ELF-1 (cell line): ENCODE measurements at places on chromosomes 7 and 10.

DNA sequence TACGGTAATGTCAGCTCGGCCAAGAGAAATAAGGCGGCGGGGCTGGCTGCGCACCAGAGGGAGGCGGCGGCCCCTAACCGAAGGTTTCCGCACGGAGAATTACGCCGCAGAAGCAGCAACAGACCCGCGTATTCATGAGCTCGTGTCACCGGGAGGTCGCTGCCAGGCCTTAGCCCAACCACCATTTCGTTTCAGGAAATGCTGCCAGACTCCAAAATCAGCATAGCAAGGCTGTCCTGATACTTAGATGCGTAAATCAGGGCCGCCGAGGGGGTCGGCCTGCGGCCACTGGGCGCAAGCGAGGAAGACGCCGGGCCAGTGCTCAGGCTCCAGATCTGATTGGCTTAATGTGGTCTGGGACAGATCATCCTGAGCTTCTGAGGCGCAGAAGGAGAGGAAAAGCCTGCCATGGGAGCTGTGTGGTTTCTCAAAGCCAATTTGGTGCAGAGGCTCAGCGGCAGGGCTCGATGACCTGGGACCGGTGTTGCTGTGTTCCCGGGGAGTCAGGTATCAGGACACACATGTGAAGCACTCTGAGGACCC is 247.9 kb downstream of the BAMBI start:
- DNase-seq = peak; percentile 94

- no peak for DNase-seq
Measured at GRCh38 chr7:12569673-12570072, 847 bp upstream of the SCIN start.

- peak; percentile 46 for DNase-seq
Measured at GRCh38 chr10:50629495-50630122, 5.9 kb upstream of the SGMS1 start.

GRCh38 chr10:101260764-101261481 is 31.7 kb upstream of the LBX1 start:
- DNase-seq = peak; percentile 81

GRCh38 chr10:103395754-103396066 is 565 bp downstream of the ATP5MK start:
- peak; percentile 32 for DNase-seq

GRCh38 chr7:106704000-106704840 is 43.3 kb upstream of the CCDC71L start:
- no peak for DNase-seq

DNA sequence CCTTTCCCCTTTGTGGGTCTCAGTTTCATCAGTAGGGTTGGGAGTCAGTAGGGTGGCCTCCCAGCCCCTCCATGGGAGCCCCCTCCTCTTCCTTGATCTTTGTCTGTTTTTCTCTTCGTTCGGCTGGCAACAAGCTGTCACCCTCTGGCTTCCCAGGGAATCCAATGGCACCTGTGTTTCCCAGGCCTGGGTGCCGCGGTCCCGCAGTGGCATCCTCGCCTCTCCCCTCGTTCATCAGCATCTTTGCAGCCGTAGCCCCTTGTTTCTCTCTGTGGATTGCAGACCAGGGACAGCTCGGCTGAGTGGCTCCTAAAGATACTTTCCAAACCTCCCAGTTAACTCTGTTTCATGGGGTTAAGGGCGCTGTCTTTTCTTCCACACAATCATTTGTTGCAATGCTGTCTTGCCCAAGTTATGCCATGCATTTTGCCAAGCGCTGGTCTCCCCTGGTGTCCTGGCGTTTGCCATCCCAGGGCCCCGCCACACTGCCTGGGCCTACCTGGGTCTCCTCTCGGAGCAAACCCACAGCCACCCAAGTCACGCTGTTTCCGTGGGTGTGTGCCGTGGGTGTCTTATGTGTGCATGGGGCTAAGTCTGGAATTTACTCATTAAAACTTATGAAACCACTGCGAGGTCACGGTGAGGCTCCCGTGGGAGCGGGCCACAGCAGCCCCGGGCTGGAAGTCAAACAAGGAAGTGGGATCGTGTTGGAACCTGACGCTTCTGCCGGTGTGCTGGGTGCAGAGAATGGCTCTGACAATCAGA is 189.4 kb upstream of the SHH start:
- DNase-seq = no peak

GRCh38 chr7:26560526-26561256 is 269.0 kb downstream of the SNX10 start:
- no peak for DNase-seq

DNA sequence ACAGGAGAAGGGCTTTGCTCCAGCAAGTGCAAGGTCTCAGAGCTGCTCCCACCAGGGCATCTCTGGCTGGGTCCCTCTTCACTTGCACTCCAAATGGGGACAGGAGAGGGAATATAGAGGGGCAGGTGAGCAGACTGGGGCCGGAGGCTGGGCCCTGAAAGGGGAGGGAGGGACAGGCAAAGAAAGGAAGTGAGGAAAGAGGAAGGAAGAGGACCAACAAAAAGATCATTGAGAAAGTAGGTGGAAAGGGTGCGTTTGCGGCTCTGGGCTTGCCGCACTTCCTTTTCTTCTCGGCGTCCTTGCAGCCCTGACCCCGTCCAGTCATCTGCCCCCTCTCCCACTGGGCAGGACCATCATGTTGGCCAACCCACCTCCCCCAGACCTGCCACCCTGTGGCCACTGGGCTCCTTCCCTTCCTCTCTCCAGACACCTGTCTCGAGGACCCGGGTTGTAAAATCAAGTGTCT is 14.0 kb downstream of the ITPRIP start:
- DNase-seq = no peak

DNA sequence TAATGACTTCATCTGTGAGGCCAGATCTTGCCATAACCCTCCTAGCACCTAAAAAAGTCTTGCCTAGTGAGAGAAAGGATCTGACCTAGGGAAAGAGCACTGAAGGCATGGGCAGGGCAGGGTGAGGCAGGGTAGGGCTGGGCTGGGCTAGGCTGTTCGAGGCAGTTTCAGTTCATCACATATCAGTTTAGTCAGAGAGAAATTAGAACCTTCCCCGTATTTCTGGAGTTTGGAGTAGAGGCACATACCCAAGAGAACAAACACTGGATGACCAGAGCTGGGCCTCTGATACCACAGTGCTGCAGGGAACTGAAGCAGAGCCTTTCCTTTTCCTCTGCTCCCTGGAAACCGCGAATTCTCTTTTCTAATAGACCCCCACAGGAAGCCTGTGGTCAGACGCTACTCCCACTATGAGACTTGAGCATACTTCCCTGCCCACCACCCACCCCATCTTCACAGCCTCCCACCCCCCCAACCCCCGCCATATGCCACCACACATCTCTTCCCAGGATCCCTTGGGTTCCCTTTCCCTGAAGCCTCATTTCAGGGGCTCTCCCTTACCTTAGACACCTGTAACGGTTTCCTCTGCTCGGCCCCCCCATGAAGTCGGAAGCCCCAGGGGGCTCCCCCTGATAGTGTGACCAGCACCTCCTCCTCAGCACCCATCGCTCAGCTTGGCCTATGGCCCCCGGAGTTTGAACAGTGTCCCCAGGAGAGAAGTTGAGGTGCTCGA is 406 bp downstream of the SYNPO2L start:
- no peak for DNase-seq

- DNase-seq = no peak
Measured at GRCh38 chr7:139953229-139953628, 109.5 kb downstream of the PARP12 start.

GRCh38 chr7:69714886-69715576 is 116.8 kb downstream of the AUTS2 start:
- no peak for DNase-seq

DNA sequence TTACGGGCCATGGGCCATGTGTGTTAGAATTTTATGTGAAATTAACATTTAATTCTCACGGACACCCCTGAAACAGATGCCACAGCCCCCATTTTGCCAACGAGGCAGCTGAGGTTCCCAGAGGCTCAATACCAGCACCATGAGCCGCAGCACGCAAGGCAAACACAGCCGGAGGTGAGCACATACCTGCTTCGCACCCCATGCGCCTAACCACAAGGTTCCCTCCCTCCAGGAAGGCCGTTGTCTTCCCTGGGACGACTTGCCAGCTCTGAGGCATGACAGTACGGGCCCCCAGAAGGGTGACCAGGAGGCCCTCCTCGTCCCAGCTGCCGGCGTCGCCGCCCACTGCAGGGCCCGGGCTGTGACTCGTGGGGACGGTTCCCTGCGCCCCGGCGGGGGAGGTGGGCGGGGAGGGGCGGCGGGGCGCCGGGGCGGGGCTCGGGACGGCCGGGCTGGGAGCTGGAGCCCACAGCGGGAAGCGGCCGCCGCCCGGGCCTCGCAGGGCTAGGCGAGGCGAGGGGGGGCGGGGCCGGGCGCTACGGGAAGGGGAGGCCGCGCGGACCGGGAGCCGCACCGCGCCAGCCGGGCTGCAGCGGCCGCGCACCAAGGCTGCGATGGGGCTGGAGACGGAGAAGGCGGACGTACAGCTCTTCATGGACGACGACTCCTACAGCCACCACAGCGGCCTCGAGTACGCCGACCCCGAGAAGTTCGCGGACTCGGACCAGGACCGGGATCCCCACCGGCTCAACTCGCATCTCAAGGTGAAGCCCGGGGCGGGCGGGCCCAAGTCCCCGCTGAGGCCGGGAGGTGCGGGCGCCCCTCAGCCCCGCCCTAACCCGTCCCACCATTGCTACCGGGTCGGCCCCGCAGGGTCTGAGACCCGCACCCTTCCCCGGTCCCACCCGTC is at the start of gene CAV2:
TSS of gene CAV2 (plus strand) at position 571 of the 910 bp plus-strand sequence. CDS start at position 615, 44 bp downstream.
- peak; percentile 53 for DNase-seq

- DNase-seq = no peak
Measured at GRCh38 chr7:16135658-16136057, 285.7 kb downstream of the CRPPA start.

DNA sequence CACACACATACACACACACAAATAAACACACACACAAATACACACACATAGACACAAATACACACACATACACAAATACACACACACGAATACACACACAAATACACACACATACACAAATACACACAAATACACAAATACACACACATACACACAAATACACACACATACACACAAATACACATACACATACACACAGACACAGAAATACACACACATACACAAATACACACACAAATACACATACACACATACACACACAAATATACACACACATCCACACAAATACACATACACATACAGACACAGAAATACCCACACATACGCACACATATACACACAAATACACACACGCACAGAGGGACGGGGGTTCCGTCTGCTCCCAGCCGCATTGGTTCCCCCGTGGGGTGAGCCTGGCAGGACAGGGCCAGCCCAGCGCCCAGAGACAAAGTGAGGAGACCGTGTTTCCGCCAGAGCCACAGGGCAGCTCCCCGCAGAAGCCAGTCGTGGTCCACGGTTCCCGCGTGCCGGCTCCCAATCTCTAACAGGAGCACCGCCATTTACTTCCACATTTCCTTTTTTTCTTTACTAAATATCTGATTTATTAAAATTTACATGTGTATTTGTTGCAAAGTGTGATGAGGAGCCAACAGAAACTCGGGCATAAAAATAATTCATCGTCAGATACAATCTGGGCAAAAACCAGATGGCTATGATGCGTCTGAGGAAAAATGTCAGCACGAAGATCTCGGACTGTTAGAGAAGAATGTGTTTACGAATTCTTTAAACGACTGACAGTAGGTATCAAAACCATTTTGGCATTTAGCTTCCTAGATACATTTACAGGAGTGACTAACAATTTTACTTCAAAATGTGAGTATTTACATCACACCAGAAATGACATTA is 3.1 kb upstream of the KNDC1 start:
- DNase-seq = no peak

DNA sequence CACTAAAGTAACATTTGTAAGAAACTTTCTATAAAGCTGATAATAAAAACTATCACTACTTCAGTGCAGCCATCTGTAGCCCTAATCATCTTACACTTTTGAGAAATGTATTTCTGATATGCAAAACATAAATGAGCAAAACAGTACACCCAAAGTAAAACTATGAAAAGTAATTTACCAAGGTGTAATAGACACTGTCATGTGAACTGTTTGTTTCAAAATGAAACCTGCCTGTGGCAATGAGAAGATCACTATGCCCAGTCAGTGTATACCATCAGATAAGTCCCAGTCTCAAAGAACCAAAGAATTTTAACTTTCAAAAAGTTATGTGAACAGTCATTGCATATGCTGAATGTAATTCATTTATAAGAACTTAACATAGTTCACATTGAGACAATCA is 398.1 kb downstream of the CDC14C start:
- DNase-seq = no peak

GRCh38 chr7:74312418-74313028 is 23.3 kb downstream of the CLIP2 start:
- DNase-seq = peak; percentile 21

DNA sequence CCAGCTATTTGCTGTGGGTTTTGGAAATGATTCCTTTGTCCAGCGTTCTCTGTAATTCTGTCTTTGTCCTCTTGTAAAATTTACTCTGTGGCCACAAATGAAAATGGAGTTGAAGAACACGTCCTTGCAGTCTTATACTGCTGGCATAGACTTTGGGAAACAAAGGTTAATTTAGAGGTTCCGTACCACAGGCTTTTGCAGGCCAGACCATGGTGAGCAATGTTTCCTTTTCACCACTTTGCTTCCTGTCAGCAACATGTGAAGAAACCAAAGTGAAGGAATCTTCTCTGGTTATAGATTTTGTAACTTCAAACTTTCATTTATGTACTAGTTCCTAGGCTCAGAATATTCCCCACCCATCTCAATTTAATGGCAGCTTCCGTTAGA is 488.5 kb downstream of the MDFIC start:
- no peak for DNase-seq

DNA sequence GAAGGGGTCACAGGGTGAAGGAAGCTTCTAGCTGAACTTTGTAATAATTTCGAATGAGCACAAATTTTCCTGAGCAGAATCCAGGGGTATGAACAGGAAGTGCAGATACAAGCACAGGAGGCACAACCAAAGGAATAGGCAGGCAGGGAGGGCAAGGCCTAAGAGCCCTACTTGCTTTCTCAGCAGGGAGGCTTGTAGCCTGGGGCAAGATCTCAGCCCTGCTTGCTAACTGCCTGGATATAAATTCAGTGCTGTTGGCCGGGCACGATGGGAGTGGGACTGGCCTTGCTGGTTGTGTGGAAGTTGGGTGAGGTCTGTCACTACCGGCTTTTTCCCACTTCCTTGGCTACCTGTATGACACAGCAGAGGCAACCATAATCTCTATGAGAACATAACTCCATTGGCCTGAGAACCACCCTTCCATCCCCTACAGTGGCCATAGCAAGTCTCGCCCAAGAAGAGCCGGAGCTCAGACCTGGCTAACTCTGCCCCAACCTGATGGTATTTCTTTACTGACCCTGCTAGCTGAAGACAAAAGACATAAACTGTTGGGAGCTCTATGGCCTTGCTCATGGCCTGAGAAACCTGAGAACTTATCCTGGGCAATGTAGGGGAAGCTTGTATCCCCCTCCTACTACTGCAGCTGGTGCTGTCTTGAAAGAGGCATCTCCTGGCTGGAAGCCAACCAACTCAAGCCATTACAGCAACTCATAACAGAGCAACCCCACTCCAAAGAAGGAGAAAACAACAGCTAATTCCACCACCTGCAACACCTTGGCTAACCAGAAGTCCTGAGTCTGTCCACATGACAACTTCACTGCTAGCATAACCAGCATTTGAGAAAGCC is 27.6 kb downstream of the CLDN12 start:
- DNase-seq = peak; percentile 83

GRCh38 chr7:91212582-91212981 is 51.7 kb upstream of the FZD1 start:
- peak; percentile 10 for DNase-seq
